Esophagus squamous epithelium (tissue), 5 donors: ENCODE measurements at places on chromosomes 2 and 18.

GRCh38 chr18:49094979-49095632 is 144.3 kb upstream of the SMAD7 start:
- no peaks in the 10 kb centered on the region for H3K4me1 ChIP-seq
- no peaks in the 10 kb centered on the region for H3K27me3 ChIP-seq
- H3K4me3 ChIP-seq: no peak overlapping the region
- no peaks in the 10 kb centered on the region for H3K36me3 ChIP-seq

DNA sequence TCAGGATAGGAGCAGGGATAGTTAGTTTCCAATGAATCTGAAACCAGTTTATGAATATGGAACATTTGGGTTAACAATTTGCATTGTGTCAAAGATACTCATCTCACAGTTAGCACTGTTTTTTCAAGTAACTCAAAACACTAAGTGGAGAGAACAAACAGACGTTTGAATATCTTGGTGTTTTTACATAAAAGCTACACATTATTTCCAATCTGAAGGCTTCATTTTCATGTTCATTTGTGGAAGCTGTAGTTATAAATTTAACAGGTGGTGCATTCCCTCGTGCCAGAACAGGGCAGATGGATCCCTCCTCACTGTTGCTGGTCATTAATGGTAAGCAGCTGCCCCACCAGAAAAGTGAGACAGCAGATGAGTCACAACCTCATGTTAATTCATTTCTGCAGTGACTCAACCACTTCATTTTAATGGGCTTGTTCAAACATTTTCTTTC is 286.9 kb downstream of the TMX3 start:
- H3K4me3 ChIP-seq: no peak overlapping the region
- DNase-seq: no peak
- no peak overlapping the region for H3K27ac ChIP-seq
- H3K36me3 ChIP-seq: no peaks in the 10 kb centered on the region

- no peaks in the 10 kb centered on the region for H3K4me1 ChIP-seq
- H3K4me3 ChIP-seq: no peak overlapping the region
- DNase-seq: no peak
- no peak overlapping the region for H3K27ac ChIP-seq
- H3K36me3 ChIP-seq: no peaks in the 10 kb centered on the region
Observed at GRCh38 chr2:2188941-2189340, 142.1 kb downstream of the MYT1L start.

DNA sequence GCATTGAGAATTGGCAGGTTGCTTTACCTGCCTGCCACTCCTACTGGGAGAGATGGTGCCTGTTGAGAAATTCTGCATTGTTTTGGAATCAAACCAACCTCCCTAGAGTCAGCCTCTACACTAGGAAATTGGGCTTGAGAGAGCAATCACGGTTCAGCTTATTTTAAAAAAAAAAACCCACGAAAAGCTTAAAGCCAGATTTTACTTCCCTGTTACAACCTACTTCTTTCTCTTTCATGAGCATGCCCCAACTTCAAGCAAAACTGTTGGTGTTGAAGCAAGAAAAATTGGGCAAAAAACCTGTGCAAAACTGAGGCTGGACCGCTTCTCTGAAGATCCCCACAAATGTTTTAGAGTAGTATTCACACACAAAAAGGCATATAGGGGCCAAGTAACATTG is 134.6 kb upstream of the ZEB2 start:
- no peak overlapping the region for H3K27ac ChIP-seq
- H3K4me3 ChIP-seq: no peak overlapping the region
- DNase-seq: no peak
- no peaks in the 10 kb centered on the region for H3K36me3 ChIP-seq

DNA sequence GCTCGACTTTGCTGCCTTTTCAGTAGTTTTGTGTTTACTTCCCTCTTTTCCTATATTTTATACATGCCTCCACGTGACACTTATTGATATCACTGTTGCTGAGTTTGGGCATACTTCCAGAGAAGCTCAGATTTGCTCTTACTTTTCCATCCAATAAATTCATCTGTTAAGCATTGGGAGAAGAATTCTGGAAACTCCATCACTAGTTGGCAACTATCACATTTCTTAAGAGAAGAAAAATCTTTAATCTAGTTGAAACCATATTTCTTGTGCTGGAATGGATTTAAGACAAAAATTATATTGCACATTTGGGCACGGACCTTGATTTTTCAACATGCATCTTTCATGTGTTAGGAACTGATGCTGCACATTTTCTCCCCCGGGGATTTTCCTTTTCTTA is 52.6 kb upstream of the CPO start:
- no peak for DNase-seq
- no peak overlapping the region for H3K27ac ChIP-seq
- no peak overlapping the region for H3K4me3 ChIP-seq
- H3K27me3 ChIP-seq: no peaks in the 10 kb centered on the region

GRCh38 chr2:81324046-81324445 is 1019.5 kb upstream of the LRRTM1 start:
- no peak overlapping the region for H3K4me3 ChIP-seq
- no peak for DNase-seq
- no peaks in the 10 kb centered on the region for H3K36me3 ChIP-seq
- H3K27ac ChIP-seq: no peak overlapping the region
- H3K4me1 ChIP-seq: no peaks in the 10 kb centered on the region

- no peaks in the 10 kb centered on the region for H3K27me3 ChIP-seq
- no peak for DNase-seq
- H3K4me3 ChIP-seq: no peak overlapping the region
- H3K4me1 ChIP-seq: no peaks in the 10 kb centered on the region
Observed at GRCh38 chr18:43303376-43303775, 26.1 kb upstream of the SYT4 start.
